Cerebellar nuclear complex (tissue), 1 donor: ENCODE measurements at places on chromosomes 1 and 21.

DNA sequence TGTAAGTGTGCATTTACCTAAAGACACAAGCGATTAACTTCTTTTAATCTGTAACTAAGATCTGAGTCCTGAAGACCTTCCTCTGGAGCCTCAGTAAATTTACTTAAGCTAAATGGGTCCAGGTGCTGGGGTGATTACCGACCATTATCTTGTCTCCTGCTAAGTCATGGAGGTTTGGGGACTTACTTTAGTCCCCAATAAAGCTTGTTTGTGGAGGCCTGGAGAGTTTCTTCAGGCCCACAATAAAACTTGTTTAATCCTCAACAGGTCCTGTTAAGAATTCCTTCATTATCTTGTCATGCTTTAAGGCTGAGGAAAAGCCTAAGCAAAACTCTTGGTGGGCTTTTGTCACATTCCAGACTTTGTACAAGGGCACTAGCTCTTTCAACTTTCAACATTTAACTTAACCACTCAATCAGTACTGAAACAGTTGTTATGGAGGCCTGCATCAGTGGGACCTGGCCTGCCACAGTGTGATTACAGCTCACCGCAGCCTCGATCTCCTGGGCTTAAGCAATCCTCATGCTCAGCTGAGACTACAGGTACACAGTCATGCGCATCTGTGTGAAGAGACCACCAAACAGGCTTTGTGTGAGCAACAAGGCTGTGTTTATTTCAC lies 84.0 kb downstream of the FMO4 start:
- no peak for DNase-seq

GRCh38 chr1:200464784-200465400 lies 55.1 kb upstream of the ZNF281 start:
- DNase-seq: no peak

GRCh38 chr21:39531840-39532239 lies 80.1 kb downstream of the SH3BGR start:
- no peak for DNase-seq

DNA sequence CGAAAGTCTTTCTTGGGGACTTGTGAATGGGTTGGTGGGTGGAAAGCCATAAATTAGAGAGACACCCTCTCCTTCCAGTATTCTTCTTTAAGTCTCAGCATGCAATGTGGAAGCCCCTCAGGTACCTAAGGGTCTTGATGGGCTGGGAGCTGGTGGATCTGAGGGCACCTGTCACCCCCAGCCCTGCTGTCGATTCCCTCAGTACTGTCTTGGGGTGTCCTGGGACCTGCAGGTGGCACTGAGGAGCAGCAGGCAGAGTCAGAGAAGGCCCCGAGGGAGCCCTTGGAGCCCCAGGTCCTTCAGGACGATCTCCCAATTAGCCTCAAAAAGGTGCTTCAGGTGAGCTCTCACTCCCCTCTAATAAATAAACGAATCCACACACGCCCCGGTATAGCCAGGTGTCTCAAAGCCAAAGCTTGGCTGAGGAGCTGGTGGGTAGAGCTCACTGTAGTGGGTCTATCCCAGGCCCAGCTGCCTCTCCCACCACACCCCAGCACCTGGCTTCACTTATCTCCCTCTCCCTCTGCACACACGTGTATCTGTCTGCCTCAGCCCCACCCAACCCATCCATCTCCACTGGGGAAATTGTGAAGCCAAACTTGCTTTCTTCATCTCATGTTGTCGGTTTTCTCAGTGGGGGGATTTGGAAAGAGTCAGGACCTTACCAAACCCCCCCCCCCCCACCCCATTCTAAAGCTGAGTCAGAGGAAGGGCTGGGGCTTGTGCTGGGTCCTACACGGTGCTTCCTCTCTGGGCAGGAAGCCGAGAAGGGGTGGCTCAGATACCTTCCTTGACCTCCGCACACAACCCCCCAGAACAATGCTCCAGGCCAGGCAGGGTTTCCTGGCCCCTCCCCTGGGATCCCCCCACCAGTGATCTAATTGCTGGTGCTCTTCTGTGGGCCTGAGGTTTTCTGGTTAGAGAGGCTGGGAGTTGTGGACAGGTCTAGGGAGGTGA lies 1.6 kb downstream of the ADAM15 start:
- no peak for DNase-seq

- no peak for DNase-seq
Observed at GRCh38 chr1:109161858-109162606, 48.1 kb downstream of the ELAPOR1 start.

GRCh38 chr1:3007298-3008147 lies 13.7 kb upstream of the ACTRT2 start:
- DNase-seq: no peak

GRCh38 chr1:5971471-5972197 lies 20.6 kb downstream of the NPHP4 start:
- no peak for DNase-seq

- no peak for DNase-seq
Observed at GRCh38 chr1:6447818-6448748, 17.9 kb downstream of the TNFRSF25 start.

DNA sequence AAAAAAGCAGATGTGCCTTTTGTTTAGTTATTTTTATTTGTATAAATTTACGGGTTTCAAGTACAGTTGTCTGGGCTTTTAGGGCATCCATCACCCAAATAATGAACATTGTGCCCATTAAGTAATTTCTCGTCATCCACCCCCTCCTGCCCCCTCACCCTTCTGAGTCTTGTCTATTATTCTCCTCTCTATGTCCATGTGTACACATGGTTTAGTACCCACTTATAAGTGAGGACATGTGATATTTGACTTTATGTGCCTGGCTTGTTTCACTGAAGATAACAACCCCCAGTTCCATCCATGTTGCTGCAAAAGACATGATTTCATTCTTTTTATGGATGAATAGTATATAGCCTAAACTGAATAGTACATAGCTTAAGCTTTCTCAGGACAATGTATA lies 189.2 kb downstream of the ZP4 start:
- DNase-seq: no peak

DNA sequence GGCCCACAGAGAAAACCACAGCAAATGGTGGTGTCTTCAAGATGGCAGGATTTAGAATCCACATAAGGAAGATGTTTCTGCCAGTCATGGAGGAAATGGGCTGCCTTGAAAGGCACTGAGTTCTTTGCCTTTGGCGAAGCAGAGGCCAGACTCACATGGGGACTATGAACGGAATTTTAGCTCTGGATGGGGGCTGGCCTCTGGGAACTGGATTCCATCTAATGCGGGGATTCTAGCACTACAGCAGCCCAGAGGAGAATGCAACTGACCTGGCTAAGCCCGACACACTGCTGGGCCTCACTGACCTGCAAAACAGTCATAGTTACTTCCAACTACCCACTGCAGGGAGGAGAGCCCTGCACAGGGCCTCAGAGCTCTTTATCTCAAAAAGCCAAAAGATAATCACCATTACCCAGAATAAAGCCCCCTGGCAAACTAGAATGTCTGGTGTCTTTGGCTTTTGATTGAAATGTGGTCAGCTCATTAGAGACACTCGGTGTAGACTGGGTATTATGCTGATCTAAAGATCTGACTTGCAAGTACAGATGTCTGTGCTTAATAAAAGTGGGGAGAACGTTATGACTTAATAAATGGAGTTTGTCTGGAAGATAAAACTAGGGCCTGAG lies 11.6 kb downstream of the HCRTR1 start:
- DNase-seq: no peak

DNA sequence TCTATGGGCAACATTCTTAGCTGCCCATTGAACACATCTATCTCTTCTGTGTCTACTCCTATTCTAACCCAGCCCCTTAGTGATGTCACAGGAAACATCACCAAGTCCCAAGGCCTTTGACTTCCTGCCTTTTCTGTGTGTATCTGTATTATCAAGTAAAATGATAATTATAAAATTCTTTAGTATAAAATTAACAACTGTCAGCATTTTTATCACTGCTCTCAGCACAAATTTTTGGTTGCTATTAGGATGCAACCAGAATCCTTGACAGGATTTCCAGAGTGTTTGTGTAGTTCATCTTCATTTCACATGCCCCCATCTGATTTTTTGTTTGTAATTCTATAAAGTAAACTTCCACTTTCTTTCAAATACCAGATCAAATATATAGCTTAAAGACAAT lies 33.8 kb downstream of the OR10Z1 start:
- DNase-seq: no peak

DNA sequence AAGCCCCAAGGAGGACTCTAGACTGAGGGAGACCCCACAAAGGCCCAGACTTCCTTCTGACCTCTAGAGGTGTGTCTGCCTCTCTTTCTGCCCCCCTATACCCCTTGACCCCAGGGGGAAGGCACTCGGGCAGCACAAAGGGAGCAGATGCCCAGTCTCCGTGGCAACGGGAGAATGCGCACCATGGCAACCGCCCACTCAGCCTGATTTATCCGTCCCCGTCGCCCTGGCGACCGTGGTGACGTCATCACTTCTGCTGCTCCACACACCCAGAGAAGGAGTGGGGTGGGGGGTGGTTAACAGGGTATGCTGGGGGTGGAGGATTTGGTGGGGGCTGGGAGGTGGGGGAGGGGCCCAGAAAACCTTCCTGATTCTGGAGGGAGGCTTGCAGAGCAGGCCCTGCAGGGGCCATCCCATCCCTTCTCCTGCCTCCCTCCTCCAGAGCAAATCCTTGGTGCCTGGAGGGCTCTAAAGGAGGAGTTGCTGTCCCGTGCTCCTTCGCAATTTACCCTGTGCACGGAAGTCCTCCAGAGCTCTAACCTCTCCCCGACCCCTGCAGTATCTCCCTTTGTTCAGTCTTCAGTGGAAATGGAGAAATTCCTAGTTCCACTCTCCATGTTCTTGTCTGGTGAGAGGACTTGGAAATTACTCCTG lies 6.3 kb downstream of the CELF3 start:
- peak; percentile 29 for DNase-seq

DNA sequence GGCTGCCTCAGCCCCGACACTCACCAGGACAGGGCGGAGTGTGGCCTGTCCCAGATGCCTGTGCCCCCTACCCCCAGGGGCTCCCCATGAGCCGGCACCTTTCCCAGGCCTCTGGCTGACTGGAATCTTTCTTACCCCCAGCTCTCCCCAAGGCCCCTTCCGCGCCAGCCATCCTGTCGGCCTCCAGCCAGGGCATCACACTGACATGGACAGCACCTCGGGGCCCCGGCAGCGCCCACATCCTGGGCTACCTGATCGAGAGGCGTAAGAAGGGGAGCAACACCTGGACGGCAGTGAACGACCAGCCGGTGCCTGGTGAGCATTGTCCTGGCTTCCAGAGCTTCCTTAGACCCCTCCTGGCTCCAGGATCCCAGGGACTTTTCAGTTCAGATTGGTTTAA lies 26.5 kb downstream of the IGFN1 start:
- DNase-seq: no peak

- DNase-seq: no peak
Observed at GRCh38 chr1:6205849-6206519, at the start of gene RNF207. Gene RNF207, plus strand, starts transcription at chr1:6206119. Its CDS starts 417 bp downstream, at chr1:6206536.

DNA sequence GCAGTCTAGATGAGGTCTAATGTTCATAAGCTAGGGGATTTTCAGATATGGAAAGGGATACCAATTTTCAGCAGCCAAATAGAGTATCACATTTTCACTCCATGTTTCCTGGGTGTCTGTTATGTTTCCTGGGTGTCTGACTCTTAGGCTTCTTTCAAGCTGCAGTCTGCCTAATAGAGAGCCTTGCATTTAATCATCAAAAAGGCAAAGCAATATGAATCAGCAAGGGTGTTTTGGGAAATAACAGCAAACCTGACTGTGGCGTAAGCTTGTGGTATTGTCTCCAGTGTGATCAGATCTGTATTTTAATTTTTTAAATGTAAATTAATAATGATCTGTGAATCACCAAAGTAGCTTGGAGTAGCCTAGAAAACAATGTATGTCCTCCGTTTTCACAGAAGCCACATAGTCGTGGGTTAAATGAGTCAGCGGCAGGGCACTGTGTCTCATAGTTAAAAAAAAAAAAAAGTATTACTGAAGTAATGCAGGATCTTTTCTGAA lies 10.4 kb downstream of the LGALS8 start:
- no peak for DNase-seq

- no peak for DNase-seq
Observed at GRCh38 chr1:24928689-24929397, 1.2 kb downstream of the RUNX3 start.

DNA sequence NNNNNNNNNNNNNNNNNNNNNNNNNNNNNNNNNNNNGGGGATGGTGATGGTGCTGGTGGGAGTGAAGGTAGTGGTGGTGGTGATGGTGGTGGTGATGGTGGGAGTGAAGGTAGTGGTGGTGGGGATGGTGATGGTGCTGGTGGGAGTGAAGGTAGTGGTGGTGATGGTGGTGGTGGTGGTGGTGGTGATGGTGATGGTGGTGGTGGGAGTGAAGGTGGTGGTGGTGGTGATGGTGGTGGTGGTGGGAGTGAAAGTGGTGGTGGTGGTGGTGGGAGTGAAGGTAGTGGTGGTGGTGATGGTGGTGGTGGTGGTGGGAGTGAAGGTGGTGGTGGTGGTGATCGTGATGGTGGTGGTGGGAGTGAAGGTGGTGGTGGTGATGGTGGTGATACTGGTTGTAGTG lies 93.6 kb downstream of the CRYAA start:
- no peak for DNase-seq

DNA sequence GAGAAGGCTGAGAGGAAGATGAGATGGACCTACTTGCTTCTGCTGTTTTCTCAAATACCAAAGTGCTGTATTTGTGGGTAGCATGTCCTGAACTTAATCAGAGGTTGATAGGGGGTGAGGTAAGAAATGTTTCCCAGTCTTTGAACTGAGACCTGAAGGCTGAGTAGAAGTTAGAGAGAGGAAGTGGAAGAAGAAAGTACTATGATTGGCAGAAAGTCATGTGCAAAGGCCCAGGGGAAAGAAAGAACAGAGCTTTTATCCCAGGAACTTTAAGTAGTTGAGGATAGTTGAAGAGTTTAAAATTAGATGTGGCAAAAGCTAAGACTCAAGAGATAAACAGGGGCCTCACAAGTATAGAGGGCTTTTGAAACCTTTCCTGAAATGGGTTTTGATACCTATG lies 15.5 kb upstream of the LIN9 start:
- DNase-seq: no peak
